ENCODE measurements at places on chromosomes 7 and 10.
A peak's percentile ranks its signal among the peaks of the same experiment; 100 is the strongest.

DNA sequence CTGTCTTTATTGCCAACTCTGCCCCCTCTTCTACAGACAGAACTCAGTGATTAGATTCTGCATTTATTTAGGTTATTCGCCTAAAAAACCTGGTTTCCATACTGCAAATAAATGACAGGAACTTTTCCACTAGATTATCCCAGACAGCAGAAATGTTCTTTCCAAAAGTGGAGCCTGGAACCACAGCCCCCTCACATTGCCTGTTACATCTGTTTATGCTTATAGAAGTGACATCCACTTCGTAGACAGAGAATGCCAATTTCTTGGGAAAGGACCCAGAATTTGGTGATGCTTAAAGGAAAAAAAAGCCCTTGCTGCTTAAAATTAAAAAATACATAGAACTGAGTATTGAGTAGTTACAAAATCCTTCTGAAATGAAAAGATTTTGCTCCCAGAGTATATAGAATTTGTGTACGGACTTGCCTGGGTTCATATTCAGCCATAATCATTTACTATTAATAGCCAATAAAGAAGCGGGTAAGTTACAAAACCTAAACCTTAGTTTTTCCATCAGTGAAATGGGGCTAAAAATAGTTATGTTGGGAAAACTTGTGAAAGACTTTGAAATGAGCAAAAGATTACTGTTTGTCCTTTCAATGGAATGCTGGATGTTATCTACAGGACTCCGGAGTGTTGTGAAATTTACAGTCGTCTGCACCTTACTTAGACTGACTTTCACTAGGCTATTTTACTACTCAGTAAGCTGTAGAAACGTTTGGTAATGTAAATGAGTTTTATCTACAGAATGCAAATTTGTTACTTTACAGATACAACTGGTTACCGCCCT is 1.1 kb upstream of the PPP1R9A start:
- DNase-seq, result no peak

- DNase-seq, result no peak
Observed at GRCh38 chr10:48508791-48509772, 95.8 kb downstream of the ARHGAP22 start.

GRCh38 chr10:97459111-97459510 is 13.1 kb downstream of the ZDHHC16 start:
- DNase-seq, result no peak

- DNase-seq, result no peak
Observed at GRCh38 chr10:112187527-112187926, 4.0 kb upstream of the GPAM start.

- peak; percentile 22 for DNase-seq
Observed at GRCh38 chr7:3134745-3135144, 91.1 kb upstream of the CARD11 start.

GRCh38 chr7:117019786-117020590 is 66.7 kb downstream of the ST7 start:
- DNase-seq, result no peak

GRCh38 chr7:50262446-50262845 is 42.1 kb upstream of the IKZF1 start:
- no peak for DNase-seq

- DNase-seq, result peak; percentile 79
Observed at GRCh38 chr7:115019882-115020605, 98.2 kb downstream of the MDFIC start.
